ENCODE measurements at places on chromosomes 3 and 15. TPM values are rescaled to one million over a fixed set of nuclear protein-coding genes. Genes with fewer than 3 reads are reported as not detected.

DNA sequence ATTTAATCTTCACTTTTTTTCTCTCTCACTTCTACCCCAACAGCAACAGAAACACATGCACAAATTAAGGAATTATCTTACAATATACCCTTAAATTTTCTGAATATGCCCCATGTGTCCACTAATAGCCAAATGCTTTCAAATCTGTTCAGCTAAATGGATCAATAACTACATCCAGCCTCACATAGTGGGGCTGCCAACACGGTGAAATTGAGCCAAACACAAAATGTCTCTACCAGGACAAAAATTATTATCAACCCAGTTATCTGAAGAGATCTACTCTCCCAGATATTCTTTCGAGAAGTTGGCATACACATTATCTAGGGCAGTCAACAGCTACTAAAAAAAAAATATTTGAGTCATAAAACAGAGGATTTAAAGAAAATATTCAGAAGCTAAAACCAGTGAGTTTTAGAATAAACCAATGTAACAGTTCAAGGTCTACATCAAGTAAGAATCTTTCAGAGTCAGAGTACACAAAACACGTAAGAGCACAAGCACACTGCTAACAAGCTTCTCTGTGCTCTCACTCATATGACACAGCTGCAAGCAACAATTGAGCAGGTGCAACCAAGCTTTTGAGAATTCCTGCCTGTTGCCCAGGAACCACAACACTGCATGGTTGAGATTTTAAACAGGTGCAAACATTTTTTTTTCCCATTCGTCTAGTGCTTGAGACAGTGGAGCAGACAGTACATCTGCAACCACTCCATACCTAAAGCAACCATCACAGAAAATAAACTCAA, 247.7 kb downstream of the ZBTB20 start:
- H3K4me1 ChIP-seq, result peaks cover 15% of the 10 kb centered on the region
- no peaks in the 10 kb centered on the region for H3K36me3 ChIP-seq
- H3K4me3 ChIP-seq, result no peak overlapping the region

The IQCF6 gene
- total RNA-seq, result not detected

The NANOGP8 gene
- total RNA-seq, result 2.1 TPM

DNA sequence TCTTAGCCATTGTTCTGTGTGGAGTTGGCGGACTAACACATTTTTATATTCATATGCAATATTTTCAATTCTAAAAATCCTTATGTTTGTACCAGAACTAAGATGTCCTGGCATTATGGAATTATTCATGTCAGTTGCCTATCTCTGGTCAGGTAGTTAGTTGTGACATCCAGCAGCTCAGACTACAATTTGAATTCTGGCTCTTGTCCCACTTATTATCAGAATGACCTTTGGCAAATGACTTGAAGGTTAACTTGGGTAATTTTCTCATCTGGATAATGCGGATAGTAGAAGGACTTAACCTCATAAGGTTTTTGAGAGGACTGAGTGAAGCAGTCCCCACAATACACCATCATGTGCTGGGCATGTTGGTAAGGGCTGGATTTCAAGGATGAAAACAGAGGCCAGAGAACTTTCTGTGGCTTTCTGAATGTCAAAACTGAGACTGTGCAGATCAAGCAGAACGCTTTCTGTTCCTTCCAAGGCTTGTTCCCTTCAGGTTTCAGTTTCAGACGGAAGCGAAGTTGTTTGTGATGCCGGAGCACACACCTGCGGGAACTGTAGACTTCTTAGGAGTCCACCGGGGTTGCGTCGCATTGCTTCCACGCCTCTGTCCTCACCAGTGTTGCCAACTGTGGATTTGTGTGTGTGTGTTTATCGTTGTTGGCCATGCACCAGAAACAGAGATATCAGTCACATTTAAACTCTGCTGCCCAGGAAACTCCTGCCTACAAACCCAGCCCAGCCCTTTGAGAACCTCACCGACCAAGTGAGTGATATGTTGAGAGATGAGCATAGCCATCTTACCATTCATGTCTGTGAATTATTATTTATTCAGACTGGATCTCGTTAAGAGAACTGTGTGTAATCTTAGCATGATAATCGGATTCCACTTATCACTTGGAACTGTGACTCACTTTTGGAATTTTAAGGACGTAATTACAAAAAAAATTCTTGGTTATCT, 76.0 kb downstream of the PTPRG start:
- H3K36me3 ChIP-seq, result peaks cover 9% of the 10 kb centered on the region
- H3K27me3 ChIP-seq, result no peaks in the 10 kb centered on the region
- no peak for DNase-seq

The SLC28A1 gene
- 0.16 TPM for total RNA-seq

The VGLL3 gene
- total RNA-seq, result 10.4 TPM

DNA sequence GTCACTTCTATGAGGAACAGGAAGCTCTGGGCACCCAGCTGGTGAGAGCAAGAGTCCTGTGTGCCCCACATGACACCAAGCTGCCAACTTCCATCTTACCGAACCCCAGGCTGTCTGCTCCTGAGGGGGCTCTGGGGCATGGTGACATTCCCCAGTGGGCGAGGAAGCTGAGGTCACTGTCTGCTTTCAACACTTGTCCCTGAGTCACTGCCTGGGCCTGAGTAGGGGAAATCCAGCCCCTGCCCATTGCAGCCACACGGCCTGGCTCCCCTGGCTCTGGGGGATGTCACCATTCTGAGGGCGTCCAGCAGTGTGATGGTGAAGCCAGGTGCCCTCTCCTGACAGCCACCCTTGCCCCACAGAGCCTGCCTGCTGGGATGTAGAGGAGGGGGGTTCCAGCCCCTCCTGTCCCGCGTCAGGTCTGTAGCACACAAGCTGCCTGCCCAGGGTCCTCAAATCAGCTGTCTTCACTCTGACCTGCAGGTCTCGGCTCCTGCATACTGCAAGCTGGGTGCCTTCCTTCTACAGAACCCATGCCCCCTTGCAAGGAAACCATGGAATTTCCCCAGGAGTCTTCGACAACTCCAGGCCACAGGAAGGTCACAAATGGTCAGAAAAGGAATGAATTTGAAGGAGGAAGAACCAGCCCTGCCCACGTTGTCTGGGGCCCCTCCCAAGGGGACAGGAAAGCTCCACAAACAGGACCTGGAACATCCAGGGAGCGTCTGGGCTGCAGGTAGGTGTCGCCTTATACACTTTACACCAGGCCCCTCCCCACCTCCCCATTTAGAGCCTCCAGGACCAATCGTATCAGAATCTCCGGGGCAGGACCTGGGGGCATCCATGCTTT, 69.9 kb upstream of the GATM start:
- peaks cover 16% of the 10 kb centered on the region for H3K36me3 ChIP-seq
- H3K4me1 ChIP-seq, result peaks cover 10% of the 10 kb centered on the region
- H3K27ac ChIP-seq, result no peak overlapping the region
- no peak overlapping the region for H3K4me3 ChIP-seq

The IGDCC3 gene
- total RNA-seq, result 49.2 TPM

DNA sequence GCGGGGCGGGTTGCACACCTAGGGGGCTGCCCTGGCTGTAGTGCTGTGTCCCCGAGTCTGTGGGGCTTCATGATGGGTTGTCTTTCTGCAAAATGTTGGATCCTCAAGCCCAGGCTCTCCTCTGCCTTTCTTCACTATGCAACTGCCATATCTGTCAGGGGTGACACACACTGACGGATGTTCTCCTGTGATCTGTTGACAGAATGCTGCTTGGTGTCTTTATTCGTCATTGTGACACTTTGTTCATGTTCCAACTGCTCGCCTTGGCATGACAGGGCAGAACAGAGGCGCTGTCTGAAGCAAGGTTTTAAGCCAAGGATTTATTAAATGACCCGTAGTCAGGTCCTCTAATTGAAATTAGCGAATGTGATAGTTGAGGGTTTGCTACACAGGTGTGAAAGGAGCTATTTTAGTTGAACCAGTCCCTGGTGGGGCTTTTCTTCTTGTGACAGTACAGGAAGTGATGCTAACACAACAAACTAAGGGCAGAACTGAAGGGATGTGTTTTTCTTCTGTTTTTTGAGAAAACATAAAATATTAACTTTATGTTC, 173.4 kb downstream of the MCTP2 start:
- H3K4me3 ChIP-seq, result no peak overlapping the region
- H3K27me3 ChIP-seq, result no peaks in the 10 kb centered on the region
- no peak for DNase-seq
- no peaks in the 10 kb centered on the region for H3K36me3 ChIP-seq
- H3K27ac ChIP-seq, result no peak overlapping the region

- no peaks in the 10 kb centered on the region for H3K27me3 ChIP-seq
- H3K36me3 ChIP-seq, result no peaks in the 10 kb centered on the region
- H3K27ac ChIP-seq, result no peak overlapping the region
- DNase-seq, result no peak
- H3K4me3 ChIP-seq, result no peak overlapping the region
Observed at GRCh38 chr3:58880182-58880581, 169.6 kb downstream of the CFAP20DC start.

The DNAH12 gene
- total RNA-seq, result not detected

The DCLK3 gene
- 0.55 TPM for total RNA-seq

GRCh38 chr3:69178838-69179739, 56.7 kb upstream of the LMOD3 start:
- no peak overlapping the region for H3K4me3 ChIP-seq
- no peak overlapping the region for H3K27ac ChIP-seq
- DNase-seq, result no peak
- peaks cover 9% of the 10 kb centered on the region for H3K36me3 ChIP-seq
- H3K4me1 ChIP-seq, result peaks cover 22% of the 10 kb centered on the region
- H3K27me3 ChIP-seq, result no peaks in the 10 kb centered on the region

- H3K4me3 ChIP-seq, result no peak overlapping the region
- H3K27me3 ChIP-seq, result no peaks in the 10 kb centered on the region
- H3K36me3 ChIP-seq, result peaks cover 26% of the 10 kb centered on the region
- peaks cover 78% of the 10 kb centered on the region for H3K4me1 ChIP-seq
- no peak for DNase-seq
Observed at GRCh38 chr3:186094696-186095425, 14.0 kb downstream of the ETV5 start.

The CP gene
- 1.1 TPM for total RNA-seq

The U2SURP gene
- 117 TPM for total RNA-seq

- no peak overlapping the region for H3K4me3 ChIP-seq
- no peaks in the 10 kb centered on the region for H3K4me1 ChIP-seq
- H3K27ac ChIP-seq, result no peak overlapping the region
- H3K36me3 ChIP-seq, result peaks cover 2% of the 10 kb centered on the region
- no peaks in the 10 kb centered on the region for H3K27me3 ChIP-seq
- DNase-seq, result no peak
Observed at GRCh38 chr15:95574053-95574452, 756.4 kb upstream of the NR2F2 start.

DNA sequence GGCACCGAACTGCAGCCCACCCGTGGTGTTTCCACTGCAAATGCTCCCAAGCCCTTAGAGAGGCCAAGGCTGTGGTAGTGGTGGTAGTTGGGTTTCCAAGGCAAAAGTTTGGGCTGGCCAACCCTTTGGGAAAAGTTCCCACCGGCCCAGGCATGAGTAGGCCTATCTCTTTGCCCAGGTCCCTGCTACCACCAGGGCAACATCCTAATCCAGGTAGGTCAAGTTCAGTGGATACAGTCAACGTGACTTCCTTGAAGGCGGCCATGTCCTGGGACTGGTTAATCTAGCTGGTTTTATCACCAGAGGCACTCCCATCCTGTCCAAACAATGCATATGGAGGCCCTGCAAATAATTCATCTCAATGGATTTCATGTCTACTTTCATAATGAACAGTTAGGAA, 1.6 kb upstream of the ONECUT1 start:
- peaks cover 94% of the 10 kb centered on the region for H3K27me3 ChIP-seq
- peak overlapping the region; percentile 71 for H3K4me3 ChIP-seq
- no peak overlapping the region for H3K27ac ChIP-seq
- H3K4me1 ChIP-seq, result peaks cover 79% of the 10 kb centered on the region

DNA sequence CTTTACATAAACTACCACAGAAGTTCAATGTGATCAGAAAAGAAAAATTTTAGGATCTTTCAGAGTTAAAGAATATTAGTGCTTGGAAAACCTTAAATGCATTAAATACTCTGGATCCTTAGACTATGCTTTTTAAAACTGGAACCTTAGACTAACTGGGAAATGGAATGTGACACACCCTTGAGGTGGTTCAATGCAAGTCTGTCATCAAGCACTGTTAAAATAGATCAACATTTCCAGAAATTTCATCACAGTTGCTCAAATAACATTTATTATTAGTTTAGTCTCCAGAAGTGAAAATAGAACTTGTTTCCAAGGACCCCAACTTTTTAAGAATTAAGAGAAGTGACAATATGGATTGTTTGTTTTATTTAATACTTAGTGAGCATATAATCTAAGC, 71.8 kb downstream of the GAP43 start:
- H3K4me1 ChIP-seq, result peaks cover 22% of the 10 kb centered on the region
- no peak for DNase-seq
- H3K4me3 ChIP-seq, result no peak overlapping the region
- no peaks in the 10 kb centered on the region for H3K36me3 ChIP-seq
- no peaks in the 10 kb centered on the region for H3K27me3 ChIP-seq

DNA sequence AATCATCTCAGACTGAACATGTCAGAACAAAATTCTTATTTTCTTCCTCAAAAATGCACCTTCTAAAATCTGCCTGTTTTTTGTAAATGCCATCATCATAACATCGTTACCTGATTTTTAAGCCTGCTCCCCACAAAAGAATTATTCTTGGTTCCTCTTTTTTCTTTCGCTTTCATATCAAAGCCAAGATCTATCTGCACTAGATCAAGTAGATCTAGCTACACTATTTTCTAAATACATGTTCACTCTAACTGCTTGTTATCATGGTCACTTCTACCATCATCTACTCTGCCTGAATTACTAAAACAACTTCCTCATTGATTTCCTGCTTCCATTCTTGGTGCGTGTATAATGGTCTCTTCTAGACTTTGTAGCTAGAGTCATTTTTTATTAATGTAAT, 217.7 kb downstream of the ARPP21 start:
- no peak overlapping the region for H3K4me3 ChIP-seq
- H3K27me3 ChIP-seq, result no peaks in the 10 kb centered on the region
- H3K4me1 ChIP-seq, result no peaks in the 10 kb centered on the region
- no peaks in the 10 kb centered on the region for H3K36me3 ChIP-seq
- H3K27ac ChIP-seq, result no peak overlapping the region
- no peak for DNase-seq

The TRPM7 gene
- total RNA-seq, result 26.2 TPM

GRCh38 chr3:117407317-117407716, 697.7 kb downstream of the TUSC7 start:
- peaks cover 2% of the 10 kb centered on the region for H3K36me3 ChIP-seq
- peaks cover 7% of the 10 kb centered on the region for H3K27me3 ChIP-seq
- peaks cover 66% of the 10 kb centered on the region for H3K4me1 ChIP-seq
- H3K4me3 ChIP-seq, result no peak overlapping the region
- DNase-seq, result no peak
- H3K27ac ChIP-seq, result no peak overlapping the region

- H3K27me3 ChIP-seq, result no peaks in the 10 kb centered on the region
- H3K36me3 ChIP-seq, result no peaks in the 10 kb centered on the region
- H3K27ac ChIP-seq, result no peak overlapping the region
- H3K4me3 ChIP-seq, result no peak overlapping the region
- H3K4me1 ChIP-seq, result peaks cover 41% of the 10 kb centered on the region
Observed at GRCh38 chr3:99918715-99919114, 101.1 kb downstream of the CMSS1 start.

The REC114 gene
- not detected for total RNA-seq

DNA sequence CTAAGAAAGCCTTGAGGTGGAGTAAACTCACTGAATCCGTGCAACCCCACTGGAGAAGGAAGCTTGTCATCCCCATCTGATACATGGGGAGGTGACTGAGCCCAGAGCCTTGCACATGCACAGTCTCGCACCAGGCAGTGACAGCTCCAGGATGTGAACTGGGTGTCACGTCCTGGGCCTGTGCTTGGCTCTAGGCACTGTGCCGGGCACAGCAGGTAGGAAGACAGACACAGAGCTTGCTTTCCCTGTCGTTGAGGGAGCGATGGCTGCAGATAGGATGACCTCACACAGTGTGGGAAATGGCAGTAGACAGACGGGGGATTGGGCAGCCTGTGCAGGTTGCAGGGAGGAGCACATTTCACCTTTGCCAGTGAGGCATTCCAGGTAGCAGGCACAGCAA, 12.2 kb upstream of the ATP2B2 start:
- H3K36me3 ChIP-seq, result no peaks in the 10 kb centered on the region
- DNase-seq, result no peak
- H3K4me3 ChIP-seq, result no peak overlapping the region
- H3K27ac ChIP-seq, result no peak overlapping the region

All from WTC11 (cell line).